LoVo (cell line): ENCODE measurements at places on chromosomes 2 and 18.

DNA sequence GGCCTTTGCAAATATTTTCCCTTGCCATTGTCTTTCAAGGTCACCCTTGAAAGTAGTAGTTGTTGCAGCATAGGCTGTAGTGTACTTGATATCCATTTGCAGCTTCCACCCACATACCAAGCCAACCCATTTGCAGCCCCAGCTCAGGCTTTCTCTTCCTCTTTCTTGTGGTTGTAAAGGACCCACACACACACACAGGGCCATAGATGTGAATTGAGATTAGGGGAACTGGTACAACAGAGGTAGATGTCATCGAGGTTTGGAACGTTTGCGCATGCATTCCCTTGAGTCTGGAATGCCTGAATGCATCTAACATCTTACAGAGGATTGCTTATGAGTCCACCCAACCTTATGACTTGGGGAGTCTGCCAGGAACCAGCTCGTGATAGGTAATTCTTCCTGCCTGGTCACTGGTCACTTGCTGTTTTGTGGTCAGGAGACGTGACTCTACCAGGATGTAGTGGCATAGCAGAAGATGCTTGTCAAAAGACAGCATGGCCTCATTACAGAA lies 91.9 kb downstream of the MRPS9 start:
- DNase-seq = no peak

DNA sequence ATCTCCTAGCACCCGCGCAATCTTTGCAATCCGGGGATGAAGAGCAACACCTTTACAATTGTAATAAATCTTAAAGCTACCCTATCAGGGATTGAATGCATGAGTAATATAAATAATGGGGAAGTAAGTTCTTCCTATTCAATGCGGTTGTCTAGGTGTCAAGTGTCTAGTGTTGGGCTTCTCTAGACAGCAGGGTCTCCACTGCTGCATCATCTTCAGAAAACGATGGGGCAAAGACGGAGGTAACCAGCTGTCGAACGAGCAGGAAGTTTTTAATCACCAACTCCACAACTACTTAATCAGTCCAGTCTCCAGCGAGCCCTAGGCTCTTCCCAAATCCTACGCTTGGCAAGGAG lies 573 bp downstream of the STAM2 start:
- DNase-seq = no peak

DNA sequence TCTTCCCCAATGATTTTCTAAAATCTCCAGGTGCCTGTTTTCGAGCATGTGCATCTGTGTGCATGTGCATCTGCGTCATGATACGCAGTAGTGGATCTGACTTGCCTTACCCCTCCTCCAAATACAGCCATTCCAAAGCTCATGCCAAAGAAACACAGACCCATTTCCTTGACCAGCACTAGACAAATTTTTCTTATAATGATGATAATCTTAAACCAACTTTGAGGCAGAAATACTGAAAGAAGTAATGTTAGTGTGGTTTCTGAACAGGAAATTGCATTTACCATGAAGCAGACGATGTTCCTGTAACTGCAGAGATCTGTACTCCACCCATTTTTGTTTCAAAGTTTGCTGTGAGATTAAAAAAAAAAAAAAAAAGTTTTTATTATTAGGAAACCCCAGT lies 25.6 kb downstream of the CYTIP start:
- no peak for DNase-seq

GRCh38 chr2:203869223-203870042 lies 1.9 kb downstream of the CTLA4 start:
- DNase-seq = no peak

- DNase-seq = no peak
Observed at GRCh38 chr2:218008060-218009040, 5.6 kb upstream of the TNS1 start.

DNA sequence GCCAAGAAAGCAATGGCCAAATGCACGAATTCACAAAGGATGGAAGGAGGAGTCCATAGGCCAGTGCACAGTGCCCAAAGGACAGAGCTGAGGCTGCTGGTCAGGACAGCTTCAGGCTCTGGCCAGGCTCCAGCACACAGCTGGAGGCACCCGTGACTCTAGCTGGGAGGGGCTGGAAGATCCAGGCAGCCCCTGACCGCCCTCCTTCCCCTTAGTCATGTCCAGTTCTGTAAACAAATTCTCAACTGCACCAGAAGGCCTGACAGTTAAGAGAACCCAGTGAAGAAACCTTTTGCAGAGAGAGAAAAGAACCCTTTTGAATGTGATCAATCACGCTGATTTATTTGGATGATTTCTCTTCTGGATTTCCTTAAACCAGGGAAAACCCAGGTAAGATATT lies 7.7 kb upstream of the YWHAQ start:
- DNase-seq = peak; percentile 50
